ENCODE measurements at places on chromosomes 6 and 20.
A peak's percentile ranks its signal among the peaks of the same experiment; 100 is the strongest.

- DNase-seq, result no peak
These were observed 499.1 kb upstream of the MAN1A1 start for GRCh38 chr6:119848696-119849095.

- DNase-seq, result no peak
These were observed 3.4 kb downstream of the HSPA1L start for GRCh38 chr6:31811645-31812044.

DNA sequence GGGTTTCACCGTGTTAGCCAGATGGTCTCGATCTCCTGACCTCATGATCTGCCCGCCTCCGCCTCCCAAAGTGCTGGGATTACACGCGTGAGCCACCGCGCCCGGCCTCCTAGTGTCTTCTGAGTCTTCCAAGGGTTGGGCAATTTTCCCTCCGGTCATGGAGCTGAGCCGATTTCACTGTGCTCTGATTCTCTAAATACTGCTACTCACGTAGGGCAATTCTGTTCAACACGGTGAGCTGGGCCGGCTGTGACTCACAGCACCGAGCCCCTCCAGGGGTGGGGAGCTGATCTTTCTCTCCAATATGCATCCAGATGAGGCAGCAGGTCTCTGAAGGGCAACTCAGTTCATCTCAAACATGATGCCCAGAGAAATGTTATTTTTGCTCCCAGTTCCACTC lies 71.6 kb upstream of the CD93 start:
- no peak for DNase-seq

DNA sequence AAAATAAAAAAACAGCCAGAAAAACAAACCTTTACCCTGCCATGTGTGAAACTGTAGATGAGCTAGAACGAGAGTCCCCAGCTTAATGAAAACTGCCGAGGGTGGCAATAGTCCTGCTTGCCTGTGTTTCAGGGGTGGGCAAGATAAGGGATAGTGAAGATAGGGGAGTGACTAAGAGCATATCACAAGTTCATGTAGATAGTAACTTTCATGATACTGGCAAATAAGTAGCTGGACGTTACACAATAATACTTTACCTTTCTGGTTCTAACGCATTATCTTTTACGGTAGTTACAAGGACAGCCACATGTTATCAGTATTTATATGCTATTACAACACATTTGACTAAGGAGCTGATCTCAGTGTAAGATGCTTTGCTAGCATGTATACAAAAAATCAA lies 9.3 kb upstream of the FBXO9 start:
- no peak for DNase-seq

GRCh38 chr20:24211972-24212371 lies 223.4 kb upstream of the GGTLC1 start:
- no peak for DNase-seq

GRCh38 chr20:17664025-17664633 lies 17.9 kb downstream of the RRBP1 start:
- no peak for DNase-seq

GRCh38 chr6:44431118-44431725 lies 43.7 kb downstream of the CDC5L start:
- DNase-seq, result peak; percentile 20

DNA sequence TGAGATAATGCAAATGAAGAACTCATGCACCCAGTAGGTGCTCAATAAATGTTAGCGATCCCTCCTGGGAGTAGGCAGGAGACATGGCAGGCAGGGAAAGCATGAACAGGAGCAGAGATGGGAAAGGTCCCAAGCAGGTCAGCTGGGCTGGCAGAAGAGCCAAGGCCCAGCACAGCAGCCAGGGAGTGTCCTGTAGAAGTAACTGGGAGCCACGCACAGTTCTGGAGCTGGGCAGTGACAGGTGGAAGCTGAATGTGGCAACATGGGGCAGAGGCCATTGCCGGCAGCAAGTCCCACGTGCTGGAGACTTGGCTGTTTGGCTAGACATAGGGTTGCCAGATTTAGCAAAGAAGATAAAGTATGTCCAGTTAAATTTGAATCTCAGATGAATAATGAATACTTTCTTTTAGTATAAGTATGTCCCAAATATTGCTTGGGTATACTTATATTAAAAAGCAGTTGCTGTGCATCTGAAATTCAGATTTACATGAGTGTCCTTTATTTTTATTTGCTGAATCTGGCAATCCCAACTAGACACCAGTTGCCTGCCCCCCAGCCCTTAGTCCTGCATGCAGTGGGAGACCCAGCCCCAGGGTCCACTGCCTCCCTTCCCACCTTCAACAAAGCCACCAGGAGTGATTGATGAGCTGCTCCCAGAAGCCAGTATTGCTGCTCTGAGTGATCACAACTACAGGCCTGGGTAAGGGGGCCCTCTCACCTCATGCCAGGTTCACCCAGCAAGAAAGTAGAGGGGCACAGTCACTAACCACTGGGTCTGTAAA lies 3.7 kb upstream of the LPIN3 start:
- DNase-seq, result no peak

- no peak for DNase-seq
These were observed 21.9 kb upstream of the CHMP4B start for GRCh38 chr20:33789109-33789857.

DNA sequence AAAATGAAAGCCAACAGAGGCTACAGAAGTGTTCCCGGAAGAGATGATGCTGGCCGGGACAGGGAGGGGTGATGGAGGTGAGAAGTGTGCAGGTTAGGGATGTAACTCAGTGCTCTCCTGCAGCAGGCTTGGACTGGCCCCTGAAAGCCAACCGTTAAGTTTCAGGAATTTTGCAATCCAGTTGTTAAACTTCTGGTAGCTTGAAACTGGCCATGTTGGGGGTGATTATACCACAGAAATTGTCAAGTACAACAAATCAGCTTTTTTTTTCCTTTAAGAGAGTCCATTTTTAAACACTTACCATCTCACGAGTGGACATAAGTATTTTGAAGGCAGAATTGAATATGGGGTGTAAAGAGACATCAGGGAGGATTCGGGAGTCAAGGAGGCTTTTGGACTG lies 8.8 kb upstream of the SIRPB1 start:
- no peak for DNase-seq

DNA sequence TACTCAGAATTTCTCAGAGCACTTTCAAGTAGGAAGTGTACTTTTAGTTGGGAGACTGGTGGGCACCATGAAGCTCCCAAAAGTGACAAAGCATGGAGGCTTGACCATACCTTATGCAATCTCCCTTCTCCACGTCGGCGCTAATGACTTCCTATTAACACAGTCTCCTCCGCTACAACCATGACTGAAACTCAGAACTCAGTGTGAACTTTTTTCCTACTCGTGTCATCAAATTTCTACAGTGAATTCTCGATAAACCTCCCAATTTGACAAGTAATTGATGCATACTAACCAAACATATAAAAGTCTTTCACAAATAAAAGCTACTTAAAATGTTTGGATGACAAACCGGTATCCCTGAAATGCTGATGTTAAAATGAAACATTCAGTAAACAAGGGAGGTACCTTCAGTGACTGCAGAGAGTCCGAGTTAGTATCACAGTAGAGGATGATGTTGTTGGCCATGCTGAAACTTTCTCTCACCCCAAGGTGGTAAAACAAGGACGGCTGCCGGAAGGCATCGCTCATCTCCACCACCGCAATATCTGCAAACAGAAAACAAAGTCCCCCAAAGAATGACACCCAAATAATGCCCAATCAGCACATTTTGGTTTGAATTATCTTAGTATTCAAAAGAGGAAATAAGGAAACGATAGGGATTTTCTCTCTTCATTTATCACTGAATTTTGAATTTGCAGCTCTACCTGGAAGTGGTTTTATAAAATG lies 72.1 kb downstream of the MAP3K5 start:
- DNase-seq, result no peak

GRCh38 chr6:4178737-4179333 lies 43.5 kb upstream of the ECI2 start:
- DNase-seq, result no peak

GRCh38 chr6:15020119-15020770 lies 225.6 kb upstream of the JARID2 start:
- no peak for DNase-seq

DNA sequence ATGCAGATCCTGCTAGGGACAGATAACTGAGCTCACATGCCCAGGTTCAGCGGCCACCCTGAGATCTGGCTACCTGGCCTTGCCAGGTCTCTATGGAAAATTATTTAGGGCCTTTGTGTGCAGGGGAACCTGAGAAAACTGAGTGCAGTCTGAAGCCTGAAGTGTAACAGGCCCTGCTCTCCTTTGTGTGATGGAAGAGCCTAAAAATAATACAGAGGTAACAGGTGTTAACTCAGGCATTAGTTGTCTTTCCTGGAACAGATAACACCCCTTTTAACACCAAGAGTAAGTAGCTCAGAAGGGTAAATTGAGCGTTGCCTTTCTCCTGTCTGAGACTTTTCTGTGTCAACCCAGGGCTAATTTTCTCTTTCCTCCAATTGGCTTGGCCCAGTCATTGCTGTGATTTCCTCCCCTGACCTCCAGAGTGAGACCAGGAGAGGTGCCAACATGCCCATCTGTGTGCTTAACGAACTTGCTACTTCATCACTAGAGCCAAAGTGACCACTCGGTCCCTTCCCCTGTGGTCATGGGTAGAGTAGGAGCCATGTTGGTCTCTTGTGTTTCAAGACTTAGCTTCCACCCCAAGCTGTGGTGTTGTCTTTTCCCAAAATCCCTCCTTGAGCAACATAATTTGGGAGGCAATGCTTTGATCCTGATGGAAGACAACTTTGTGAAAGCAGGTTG lies 304.4 kb upstream of the JAG1 start:
- no peak for DNase-seq

DNA sequence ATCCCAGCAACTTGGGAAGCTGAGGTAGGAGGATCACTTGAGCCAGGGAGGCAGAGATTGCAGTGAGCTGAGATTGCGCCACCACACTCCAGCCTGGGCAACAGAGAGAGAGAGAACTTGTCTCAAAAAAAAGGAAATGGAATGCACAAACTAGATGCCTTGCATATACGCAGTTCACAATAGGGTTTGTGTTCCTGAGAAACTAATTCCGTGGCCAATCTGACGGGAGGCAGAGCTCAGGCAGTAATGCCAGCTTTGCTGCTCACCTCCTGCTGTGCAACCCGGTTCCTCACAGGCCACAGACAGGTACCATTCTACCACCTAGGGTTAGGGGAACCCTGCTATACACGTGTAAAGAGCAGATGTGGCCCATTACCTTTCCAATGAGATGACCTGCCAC lies 1.4 kb downstream of the CDK5RAP1 start:
- no peak for DNase-seq

GRCh38 chr6:2447318-2447920 lies 202.0 kb upstream of the GMDS start:
- no peak for DNase-seq

GRCh38 chr6:36478051-36478526 lies 35.3 kb downstream of the KCTD20 start:
- no peak for DNase-seq

DNA sequence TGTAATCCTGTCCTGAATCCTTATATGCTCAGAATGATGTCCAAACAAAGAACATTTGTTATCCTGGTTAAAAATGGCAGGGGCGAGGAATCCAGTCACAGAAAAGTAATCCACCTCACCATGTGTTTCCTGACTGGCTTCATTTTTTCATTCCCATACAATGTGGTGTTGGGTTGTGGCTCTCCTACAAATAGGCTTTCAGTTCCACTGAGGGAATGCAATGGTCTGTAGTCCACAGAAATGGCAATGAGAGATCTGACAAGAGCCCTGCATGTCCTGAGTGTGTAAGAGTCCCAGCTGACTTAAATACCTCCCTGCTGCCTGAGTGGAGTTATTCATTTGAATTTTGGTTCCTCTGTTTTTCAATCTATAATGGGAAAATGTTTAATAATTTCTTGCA lies 47.4 kb upstream of the FBXL4 start:
- DNase-seq, result no peak

DNA sequence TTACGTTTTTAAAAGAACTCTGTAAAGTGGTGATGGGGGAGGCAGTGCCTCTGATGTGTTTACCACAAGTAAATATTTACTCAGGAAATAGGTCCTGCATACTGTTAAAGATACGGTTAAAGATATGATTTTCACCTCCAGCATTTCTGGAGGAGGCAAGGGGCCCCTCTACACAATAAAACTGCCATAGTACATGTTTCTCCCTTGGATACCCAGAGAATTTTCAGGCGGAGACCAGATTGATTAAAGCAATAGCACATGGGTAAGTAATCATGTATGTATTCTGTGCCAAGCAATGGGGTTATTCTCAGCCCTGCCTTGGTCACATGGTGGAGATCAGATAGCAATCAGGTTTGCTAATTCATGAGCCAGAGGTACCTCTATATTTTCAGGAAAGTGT lies 9.6 kb downstream of the RIPOR2 start:
- DNase-seq, result no peak

GRCh38 chr6:133240511-133241085 lies 559 bp upstream of the EYA4 start:
- no peak for DNase-seq

DNA sequence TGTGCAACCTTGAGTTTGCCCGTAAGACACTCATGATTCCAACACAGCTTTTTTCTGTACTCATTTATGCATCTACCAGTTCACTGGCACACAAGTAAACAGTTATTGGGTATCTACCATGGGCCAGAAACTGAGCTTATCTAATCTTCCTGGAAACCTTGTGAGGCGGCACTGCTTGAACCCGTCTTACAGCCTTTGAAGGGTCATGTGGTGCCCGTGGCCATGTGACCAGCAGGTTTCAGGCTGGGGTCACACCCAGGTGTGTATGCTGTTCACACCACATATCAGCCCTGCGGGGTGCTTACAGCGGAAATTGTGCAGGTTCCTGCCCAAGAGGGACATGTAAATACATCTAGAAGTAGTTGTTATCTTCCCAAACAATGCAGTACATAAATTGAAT lies 6.1 kb downstream of the THBD start:
- no peak for DNase-seq

DNA sequence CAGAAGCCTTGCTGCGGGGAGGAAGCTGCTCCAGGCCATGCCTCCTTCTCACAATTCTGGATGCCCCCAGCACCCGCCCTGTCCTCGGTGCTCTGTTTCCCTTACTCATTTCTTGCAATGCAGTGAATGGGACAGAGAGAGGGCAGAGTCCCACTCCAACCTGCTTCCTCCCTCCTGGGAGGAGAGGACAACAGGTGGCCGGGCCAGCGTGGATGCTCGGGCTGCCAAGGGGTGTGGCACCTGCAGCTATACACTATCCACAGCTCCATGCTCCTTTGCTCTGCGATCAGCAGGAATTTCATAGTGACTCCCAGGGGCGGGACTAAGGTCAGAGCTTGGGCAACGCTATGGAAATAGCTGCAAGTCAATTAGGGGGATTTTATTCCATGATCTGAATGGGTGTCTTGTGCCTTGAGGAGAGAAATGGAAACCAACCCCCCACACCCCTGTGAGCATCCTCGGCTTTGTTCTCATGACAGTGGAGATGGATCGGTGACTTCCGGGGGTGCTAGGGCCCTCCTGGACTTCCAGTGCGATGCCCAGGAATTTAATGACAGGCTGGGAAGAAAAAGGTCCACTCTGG lies 192.5 kb downstream of the MYLK4 start:
- DNase-seq, result no peak
